NCI-H524 (cell line): ENCODE measurements at places on chromosomes 4 and X.

DNA sequence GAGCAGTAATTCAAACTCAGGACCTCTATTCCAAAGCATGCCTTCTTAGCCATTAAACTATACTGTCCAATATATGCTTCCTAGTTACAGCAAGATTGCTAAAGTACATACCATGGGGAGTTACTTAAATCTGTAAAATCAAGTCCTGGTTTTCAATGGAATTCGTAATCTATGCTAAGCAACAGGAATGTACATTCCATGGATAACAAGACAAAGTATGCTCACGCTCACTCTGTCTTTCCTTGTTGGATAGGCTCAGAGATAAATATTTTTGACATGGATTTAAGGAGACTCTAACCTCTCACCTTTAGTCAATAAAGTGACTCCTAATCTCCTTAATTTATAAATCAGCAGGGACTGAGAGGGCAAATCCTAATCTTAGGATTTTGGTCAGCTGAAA lies 47.3 kb upstream of the STK26 start:
- no peak for DNase-seq

GRCh38 chrX:71321731-71322130 lies 20.2 kb downstream of the ITGB1BP2 start:
- no peak for DNase-seq

- DNase-seq: no peak
These were observed 382.8 kb downstream of the KLHL4 start for GRCh38 chrX:87900320-87900908.

- DNase-seq: no peak
These were observed 47.7 kb upstream of the GATB start for GRCh38 chr4:151808542-151808941.

DNA sequence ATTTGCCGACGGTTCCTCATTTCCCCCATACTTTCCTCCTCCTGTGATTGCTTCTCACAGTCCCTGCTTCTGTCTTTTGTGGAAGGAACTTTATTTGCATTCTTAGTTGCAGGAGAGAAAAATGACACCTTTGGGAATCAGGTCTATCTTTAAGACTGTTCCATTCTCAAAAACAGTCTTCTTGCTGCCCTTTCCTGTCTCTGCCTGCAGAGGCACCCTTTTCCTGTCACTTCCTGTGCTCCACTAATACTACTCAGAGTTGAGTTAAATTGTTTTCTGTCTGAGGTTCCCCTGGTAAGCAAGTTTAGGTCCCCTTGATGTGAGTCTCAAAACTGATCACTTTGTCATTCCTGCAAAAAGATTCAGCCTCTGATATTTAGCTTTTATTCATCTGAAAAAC lies 208.8 kb upstream of the CLNK start:
- DNase-seq: no peak

- DNase-seq: no peak
These were observed 142.8 kb upstream of the EOLA2 start for GRCh38 chrX:150081076-150081475.

GRCh38 chrX:13535376-13536165 lies 33.8 kb upstream of the EGFL6 start:
- no peak for DNase-seq

GRCh38 chrX:153378607-153379006 lies 22.5 kb downstream of the PNMA6E start:
- DNase-seq: no peak

GRCh38 chrX:55648434-55648833 lies 25.2 kb downstream of the FOXR2 start:
- DNase-seq: no peak

- DNase-seq: peak; percentile 0
These were observed 77.3 kb upstream of the NOCT start for GRCh38 chr4:138938366-138938690.

- DNase-seq: no peak
These were observed 104.5 kb upstream of the MAOA start for GRCh38 chrX:43551590-43551989.

- DNase-seq: no peak
These were observed 43.1 kb upstream of the MCF2 start for GRCh38 chrX:139751053-139751452.

DNA sequence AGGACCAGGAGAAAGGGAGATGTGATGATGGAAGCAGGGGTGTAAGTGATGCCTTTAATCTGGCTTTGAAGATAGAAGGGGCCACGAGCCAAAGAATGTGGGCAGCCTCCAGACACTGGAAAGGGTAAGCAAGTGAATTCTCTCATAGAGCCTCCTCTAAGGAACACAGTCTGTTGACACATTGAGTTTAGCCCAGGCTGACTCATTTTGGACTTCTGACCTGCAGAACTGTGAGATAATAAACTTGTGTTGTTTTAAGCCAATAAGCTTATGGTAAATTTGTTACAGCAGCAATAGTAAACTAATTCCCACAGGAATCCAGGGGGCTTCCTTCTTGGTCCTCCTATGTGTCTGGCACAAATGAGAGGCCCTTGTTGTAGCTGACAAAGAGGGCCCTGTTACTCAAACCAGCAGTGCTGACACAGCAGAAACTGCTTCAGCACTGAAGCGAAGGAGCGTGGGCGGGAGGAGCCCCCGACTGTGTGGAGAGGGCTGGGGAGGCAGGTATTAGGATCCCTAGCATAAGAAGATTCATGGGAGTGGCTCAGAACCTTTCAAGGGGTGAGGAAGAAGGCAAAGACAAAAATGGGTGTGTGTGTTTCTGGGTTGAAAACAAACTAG lies 268.7 kb downstream of the NR3C2 start:
- DNase-seq: no peak

DNA sequence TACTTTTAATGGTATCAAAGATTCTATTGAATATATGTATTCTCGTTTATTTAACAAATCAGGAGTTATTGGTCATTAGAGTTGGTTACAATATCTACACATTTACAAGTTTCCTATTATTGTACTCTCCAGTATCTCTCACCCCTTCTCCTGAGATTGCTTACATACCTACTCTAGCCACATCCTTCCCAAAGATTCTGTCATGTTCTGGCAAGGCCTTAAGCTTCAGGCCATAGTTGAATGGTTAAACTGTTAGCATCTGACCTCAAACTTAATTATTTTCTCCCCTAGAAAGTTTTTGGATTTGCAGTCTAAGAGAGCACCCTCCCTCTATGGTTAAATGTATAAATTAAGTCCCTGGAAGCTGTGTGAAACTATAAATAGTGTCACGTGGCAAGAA lies 784.2 kb downstream of the GLUD2 start:
- DNase-seq: no peak

- DNase-seq: no peak
These were observed 171.9 kb downstream of the MAGEB5 start for GRCh38 chrX:26387906-26388305.

- DNase-seq: no peak
These were observed 628 bp downstream of the MXD4 start for GRCh38 chr4:2261110-2261852.

DNA sequence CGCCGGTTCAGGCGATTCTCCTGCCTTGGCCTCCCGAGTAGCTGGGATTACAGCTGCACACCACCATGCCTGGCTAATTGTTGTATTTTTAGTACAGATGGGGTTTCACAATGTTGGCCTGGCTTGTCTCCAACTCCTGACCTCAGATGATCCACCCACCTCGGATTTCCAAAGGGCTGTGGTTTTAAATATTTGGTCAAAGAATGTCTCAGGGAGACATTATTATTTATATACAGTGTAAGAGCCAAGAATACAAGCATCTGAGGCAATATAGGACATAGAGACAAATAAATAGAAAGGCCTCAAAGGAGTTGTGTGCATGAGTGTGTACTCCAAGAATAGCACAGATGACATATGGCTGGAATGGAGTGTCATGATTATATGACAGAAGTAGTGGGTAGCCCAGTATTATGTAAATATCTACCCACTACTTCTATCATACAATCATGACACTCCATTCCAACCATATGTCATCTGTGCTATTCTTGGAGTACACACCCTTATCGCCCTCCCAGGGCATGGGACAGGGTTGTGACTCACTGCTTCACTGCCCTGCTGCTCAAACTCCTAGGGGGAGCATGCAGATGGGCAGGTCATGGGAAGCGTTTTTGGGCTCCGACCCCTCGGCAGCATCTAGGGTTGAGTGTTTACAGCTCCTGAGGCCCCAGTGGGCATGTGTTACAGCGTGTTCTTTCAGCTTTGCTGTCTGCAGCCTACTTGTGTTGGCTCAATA lies 1649.8 kb upstream of the PCDH10 start:
- peak; percentile 41 for DNase-seq

- no peak for DNase-seq
These were observed 615.4 kb upstream of the GRID2 start for GRCh38 chr4:91688413-91688812.

DNA sequence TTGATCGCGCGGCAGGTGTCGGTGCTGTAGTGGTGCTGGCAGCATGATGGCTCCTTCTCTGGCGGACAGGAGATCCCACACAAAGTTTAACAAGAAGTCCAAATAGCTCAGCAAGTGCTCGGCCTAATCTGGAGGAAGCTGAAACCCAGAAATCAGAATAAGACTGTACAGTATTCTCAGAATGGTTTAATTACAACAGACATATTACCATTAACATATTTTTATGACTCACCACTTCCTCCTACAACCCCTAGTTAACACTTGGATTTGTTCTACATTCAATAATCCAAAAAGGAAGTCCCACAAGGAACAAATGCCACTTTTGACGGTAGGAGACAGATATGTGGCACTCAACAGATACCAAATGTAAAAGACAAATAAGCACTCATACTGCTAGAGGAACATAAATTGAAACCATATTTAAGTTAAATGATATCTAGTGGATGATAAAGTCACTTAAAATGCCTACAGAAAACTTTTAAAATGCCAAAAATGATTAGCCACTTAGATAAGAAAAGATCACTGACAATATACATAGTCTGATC lies 91.2 kb downstream of the HUWE1 start:
- no peak for DNase-seq

- DNase-seq: no peak
These were observed 106.1 kb upstream of the PSAPL1 start for GRCh38 chr4:7540654-7541413.

GRCh38 chr4:103361926-103362325 lies 163.8 kb upstream of the CENPE start:
- DNase-seq: no peak

- no peak for DNase-seq
These were observed 79.2 kb downstream of the EFNB1 start for GRCh38 chrX:68908071-68908470.

DNA sequence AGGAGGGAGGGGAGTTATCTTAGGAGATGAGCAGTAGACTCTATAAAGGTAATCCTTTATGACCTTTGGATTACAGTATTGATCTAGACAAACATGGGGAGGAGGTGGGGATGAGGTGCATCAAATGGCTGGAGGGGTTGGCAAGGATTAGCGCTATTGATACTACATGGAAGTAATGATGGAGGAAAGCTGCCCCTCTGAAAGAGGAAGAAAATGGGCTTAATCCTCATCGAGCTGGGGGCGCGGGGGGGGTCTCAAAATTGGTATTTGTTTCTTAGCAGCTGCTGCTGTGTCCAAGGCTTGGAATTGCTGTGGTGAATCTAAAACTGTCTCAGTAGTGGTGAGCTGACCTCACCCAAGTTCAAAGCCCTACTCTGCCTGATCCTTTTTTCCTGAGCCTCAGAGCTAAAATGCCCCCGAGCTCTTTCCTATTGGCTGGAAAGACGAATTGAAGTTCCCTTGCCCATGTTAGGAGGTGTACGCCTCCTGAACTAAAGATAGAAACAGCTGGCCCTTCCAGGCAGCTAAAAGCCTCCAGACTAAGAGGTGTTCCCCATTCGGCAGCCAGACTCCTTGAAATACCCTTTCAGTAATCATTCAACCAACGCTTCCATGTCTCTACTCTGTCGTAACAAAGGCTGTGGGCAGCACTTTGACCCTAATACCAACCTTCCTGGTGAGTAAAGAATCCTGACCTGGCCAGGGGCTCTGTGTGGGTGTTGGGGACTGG lies at the start of gene ITGB1BP2:
ITGB1BP2 (plus strand) TSS at position 556 of the 730 bp plus-strand sequence; CDS start at position 613, 57 bp downstream.
- peak; percentile 21 for DNase-seq

- DNase-seq: no peak
These were observed 198.8 kb upstream of the ANXA10 start for GRCh38 chr4:167893531-167893930.

GRCh38 chr4:78136109-78137081 lies 79.3 kb downstream of the FRAS1 start:
- DNase-seq: peak; percentile 7

DNA sequence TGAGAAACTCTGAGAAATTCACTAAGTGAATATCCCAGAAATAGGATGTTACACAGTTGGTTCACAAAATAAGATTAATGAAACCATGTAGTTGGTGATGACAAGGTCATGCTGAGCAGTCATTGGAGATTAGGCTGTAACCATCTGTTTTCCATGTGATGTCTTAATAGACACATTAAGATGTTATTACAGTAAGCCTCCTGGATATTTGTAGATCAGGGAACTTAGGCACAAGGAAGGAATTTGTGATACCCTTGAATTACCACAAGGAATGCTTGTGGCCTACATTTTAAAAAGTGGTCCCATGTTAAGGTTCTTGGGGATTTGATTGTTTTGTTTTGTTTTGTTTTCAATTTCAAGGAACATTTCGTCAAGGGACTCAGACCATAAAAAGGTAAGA lies 185.6 kb upstream of the BANK1 start:
- peak; percentile 69 for DNase-seq

DNA sequence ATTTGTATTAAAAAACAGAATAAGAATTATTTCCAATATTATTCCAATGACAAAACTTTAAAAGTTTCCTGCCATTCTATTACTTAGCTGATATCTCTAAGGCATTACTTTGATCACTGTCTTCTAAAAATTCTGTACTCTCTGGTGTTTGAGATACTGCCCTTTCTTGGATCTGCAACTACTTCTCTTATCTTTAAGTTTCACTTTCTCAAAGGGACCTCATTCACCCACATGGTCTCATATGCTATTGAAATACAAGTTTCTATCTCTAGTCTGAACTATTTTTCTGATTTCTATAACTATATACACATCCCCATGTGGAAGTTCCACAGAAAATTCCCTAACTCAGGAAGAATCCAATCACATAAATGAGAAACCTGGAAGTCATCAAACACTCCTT lies 22.2 kb downstream of the TMPRSS11E start:
- DNase-seq: no peak

DNA sequence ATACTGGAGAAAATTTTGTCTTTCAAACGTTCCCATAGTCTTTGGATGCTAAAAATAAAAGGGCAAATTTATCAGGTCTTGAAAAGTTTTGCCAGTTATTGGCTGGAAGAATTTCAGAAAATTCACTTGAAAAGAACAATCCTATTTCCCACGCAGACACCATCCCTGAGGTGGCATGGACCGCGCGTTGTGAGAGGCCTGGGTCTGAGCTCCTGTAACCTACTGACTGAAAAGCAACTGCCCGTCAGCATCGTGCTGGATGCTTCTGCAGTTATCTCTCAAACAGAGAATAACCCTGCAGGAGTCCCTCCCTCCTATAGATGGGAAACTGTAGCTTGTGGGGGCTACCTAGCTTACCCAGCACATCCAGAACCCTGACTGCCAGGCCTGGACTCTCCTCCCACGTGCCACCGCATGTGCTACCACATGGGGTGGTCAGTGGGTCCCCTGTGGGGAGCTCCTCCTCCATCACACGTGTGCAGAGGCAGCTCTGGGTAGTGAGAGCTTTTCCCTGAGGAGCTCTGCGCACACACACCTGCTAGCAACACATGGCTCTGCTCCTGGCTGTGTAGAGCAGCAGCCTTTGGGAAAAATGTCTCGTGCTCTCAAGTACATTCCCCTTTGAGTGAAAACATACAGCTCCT lies 36.1 kb downstream of the NSG1 start:
- no peak for DNase-seq

GRCh38 chr4:138241281-138242075 lies 671 bp downstream of the SLC7A11 start:
- peak; percentile 5 for DNase-seq
